Naive thymus-derived CD4-positive, alpha-beta T cell (primary cell): ENCODE measurements at places on chromosomes 12 and 14.

- no peak for DNase-seq
These were observed 28.6 kb downstream of the MAX start for GRCh38 chr14:65073605-65074201.

DNA sequence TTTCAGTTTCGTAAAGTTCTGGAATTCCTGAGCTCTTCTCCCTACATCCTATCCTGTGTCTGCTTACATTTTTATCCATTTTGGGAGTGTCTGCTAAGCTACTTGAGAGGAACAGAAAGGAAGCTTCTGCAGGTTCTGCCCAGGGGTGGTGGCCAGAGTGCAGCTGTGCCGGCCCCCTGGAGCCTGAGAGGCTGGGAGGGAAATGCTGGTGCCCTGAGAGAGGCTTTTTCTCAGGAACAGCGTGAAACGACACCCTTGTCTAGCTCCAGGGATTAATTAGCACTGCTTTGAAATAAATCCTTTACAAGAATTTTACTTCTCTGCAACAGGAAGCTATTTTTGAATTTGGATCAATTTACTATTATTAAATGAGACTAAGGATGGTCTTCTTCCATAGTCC, 165.4 kb downstream of the SLC15A5 start:
- no peak for DNase-seq

- no peak for DNase-seq
These were observed 193.4 kb upstream of the NOVA1 start for GRCh38 chr14:26791117-26791806.

DNA sequence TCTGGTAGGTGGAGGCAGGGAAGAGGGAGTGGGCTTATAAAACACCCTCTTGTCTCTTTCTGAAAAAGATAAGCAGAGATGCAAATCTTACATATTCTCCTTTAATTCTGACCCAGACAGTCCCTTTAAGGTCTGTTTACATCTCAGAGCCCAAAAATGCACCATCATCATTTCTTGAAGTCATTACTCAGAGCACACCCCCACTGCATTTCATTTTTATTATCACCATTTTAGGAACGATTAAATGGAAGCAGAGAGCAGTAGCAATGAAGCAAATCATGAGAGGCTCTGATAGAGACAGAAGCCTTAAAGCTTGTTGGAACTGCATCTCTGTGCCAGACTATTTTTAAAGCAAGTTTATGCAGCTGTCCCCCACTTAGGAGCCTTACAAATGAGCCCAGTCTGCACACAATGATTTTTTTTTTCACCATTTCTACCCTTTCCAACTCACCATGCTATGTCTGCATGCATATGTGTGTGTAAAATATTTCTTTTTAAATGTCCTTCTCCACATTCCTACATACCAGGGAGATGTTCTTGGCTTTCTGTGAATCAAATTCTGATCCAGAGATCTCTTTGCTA, 311.0 kb downstream of the GRIN2B start:
- DNase-seq, result no peak

DNA sequence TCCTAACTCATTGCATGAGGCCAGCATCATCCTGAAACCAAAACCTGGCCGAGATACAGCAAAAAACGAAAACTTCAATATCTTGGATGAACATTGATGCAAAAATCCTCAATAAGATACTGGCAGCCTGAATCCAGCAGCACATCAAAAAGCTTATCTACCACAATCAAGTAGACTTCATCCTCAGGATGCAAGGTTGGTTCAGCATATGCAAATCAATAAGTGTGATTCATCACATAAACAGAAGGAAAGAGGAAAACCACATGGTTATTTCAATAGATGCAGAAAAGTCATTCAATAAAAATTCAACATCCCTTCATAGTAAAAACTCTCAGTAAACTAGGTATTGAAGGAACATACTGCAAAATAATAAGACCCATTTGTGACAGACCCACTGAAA, 56.5 kb upstream of the PPFIA2 start:
- no peak for DNase-seq

- DNase-seq, result no peak
These were observed 63.4 kb downstream of the ANO4 start for GRCh38 chr12:100857971-100858370.

DNA sequence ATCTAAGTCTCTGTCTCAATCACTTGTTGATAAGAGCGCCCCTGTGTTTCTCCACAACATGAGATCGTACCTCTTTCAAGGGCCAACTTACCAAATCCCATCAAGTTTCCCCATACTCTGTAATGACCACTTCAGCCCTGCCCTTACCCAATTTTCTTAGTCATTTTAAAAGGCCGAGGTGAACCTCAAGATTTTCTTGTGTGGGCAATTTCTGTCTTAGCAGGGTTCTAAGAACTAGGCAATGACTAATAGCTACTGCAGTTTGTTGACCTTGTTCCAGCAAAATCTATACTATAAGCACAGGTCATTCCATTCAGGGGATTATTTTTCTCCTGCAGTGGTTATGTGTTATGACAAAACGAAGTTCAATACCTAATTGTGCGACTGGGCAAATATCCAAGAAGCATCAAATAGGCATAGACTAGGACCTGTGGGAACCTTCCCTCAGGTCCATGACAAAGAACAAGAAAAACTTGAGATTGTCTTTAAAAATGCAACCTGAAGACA, 359.8 kb downstream of the PCNX1 start:
- no peak for DNase-seq

DNA sequence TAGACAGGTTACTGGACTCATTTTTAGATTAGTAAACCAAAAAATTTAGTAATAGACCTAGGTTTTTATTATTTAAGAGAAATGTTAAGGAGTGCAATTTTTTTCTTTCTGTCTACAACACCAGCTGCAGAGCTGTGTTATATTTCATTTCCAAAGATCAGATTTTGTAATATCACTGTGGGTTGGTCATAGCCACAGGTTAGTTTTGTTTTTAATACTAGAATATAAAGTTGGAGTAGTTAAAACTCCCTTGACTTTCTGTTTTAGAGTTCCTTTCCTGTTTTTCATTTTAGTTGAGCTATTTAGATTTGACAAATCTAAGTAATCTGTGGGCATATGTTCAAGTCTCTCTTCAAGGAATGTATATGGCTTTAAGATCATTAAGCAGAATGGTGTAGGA, 30.7 kb upstream of the GARIN2 start:
- no peak for DNase-seq
